Stimulated activated CD4-positive, alpha-beta T cell treated with anti-CD3 and anti-CD28 coated beads, Interleukin-4, amount 100 ng/mL, for 1 hour (primary cell): ENCODE measurements at places on chromosomes 13 and 19.

DNA sequence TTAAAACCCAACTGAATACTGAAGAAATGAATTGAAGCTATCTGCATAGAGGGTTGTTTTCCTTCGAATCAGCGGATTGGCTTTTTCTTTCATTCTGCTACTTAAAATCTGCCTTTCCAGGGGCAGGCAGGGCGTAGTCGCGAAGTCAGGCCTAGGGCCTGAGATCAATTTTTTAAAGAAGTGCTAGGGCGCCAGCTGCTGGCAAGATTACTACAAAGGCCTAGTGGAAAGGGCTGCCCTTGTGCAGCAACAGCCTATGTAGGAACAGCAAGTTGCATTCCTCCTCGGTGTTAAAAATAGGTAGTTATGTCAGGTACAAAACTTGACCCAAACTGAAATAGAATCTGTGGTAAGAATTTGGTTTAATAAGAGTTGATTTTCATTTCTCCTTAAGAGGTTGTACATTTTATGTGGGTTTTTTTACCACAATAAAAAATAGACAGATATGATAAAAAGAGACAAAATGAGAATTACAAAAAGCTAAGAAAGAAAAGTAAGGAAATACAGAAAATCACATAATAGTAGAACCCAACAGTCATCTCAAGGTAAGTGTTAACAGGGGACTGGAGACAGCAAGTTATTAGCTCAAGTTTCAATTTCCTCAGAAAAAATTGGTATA, 9.5 kb upstream of the URAD start:
- DNase-seq, result no peak

GRCh38 chr19:30668521-30669155, 296.5 kb downstream of the ZNF536 start:
- no peak for DNase-seq

GRCh38 chr19:13813147-13813546, 17.9 kb downstream of the ZSWIM4 start:
- DNase-seq, result no peak

- DNase-seq, result no peak
Measured at GRCh38 chr19:46189971-46190888, 39.3 kb upstream of the IGFL1 start.

- no peak for DNase-seq
Measured at GRCh38 chr13:20536992-20537391, 11.3 kb upstream of the CRYL1 start.

- no peak for DNase-seq
Measured at GRCh38 chr13:53545340-53545941, 516.8 kb downstream of the OLFM4 start.

DNA sequence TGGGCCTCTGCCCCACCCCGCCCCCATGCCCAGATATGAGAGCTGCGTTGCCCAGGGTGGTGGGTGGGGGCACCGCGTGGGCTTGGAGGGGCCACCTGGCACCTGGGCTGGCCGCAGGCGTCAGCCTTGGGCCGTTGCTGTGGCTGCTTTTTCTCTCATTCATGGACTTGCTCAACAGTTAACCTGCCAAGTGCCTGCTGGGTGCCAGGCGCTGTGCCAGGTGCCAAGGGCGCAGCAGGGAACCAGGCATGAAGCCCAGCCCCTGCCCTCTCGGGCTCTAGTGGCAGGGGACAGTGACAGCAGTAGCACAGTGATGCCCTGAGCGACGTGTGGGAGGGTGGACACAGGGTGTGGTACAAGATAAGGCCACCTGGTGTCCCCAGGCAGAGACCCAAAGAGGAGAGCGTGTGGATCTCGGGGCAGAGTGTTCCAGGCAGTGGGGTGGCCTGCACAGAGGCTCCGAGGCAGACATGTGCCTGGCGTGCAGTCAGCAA, 28.1 kb downstream of the DHX34 start:
- DNase-seq, result no peak

DNA sequence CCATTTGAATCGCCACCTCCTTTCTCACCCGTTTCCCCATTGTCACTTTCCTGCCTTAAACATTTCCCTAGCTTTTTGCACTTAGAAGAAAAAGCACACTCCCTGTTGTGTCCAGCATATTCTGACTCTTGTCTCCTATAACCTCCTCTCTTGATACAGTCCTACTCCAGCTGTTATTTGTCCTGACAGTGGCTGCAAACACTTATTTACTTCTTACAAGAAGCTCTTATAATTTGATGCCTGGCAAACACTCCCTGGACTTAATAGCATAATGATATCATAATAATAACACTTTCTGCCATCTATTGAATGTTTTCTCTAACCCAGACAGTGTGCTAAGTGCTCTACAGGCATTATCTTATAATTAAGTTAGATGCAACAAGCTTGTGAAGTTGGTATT, 76.6 kb downstream of the DGKH start:
- DNase-seq, result no peak

GRCh38 chr19:41537789-41538188, 38.2 kb upstream of the CEACAM21 start:
- DNase-seq, result no peak

- DNase-seq, result no peak
Measured at GRCh38 chr13:60893801-60894200, 496.8 kb downstream of the TDRD3 start.

GRCh38 chr13:85864963-85865530, 65.8 kb upstream of the SLITRK6 start:
- DNase-seq, result no peak

DNA sequence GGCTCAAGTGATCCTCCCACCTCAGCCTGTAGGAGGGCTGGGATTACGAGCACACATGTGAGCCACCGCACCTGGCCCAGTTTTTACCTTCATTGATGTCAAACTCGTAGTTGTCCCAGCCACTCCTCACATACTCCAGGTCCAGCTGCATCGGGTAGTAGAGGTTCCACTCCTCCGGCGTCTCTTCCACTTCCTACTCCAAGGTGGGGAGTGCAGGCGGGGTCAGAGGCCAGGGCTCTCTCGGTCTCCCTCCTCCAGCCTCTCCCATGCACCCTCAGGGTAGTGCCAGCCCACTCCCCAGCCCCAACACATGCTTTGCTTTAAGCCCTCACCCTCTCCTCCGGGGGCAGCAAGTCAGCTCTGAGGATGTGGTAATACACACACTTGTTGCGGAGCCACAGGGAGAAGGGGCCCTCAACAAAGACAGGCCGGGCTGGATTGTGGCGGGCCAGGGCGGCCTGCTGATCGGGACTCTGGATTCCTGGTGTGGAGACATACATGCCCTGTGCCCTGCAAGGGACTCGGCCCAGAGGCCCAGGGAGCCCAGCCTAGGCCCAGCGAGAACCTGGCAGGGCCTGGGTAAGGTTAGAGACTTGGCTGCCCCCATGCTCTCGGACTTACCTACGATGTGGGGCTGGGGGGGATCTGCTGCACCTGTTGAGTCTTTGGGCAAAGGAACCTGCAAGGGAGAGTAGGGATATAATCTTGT, 1.9 kb upstream of the ZNF653 start:
- no peak for DNase-seq
